ENCODE measurements at places on chromosomes 6 and 20.

GRCh38 chr20:37498066-37498665 lies 22.9 kb upstream of the NNAT start:
- no peak for DNase-seq

DNA sequence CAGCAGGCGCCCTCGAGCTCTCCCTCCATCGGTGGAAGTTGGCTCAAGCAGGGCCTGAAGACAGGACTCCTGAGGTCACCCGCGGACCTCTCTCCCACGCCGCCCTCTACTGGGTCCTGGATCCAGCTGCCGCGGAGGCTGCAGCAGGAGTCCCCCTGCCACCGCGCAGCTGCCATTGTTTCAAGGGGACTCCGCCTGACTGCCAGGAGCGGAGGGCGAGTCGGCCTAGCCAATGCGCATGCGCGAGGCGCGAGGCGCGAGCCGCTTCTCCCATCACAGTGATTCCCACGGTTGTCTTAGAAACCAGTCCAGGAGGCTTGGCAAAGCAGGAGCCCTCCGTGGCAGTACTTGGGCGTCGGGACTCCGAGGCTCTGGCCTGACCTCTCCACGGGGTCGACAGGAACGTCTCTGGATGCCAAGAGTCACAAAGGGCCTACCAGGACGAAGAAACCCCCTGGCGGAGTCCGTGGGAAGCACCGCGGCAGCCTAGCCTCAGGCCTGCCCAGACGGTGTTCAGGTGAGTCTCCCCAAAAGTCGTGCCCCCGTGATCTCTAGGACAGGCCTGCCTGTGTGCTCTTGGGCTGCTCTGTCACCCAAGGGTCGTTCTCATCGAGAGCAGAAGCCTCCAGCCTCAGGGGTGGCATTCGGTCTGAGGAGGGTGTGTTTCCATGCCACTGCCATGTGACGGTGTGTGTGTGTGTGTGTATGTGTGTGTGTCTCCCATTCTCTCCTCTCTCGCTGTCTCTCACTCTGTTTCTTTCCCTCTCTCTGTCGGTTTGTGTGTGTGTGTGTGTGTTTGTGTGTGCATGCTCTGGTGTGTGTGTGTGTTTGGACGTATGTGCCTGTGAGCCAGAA lies 290.6 kb upstream of the ZNF337 start:
- peak; percentile 38 for DNase-seq

GRCh38 chr6:138953451-138953850 lies 34.6 kb downstream of the REPS1 start:
- no peak for DNase-seq

GRCh38 chr6:166671434-166672081 lies 44.5 kb upstream of the RPS6KA2 start:
- no peak for DNase-seq

GRCh38 chr6:79167931-79168694 lies 66.4 kb downstream of the HMGN3 start:
- DNase-seq, result no peak

GRCh38 chr6:140858381-140858971 lies 1274.2 kb upstream of the GJE1 start:
- DNase-seq, result no peak

GRCh38 chr6:43966853-43967718 lies 160.2 kb downstream of the MRPL14 start:
- no peak for DNase-seq

- no peak for DNase-seq
Measured at GRCh38 chr6:4382362-4382853, 247.0 kb upstream of the ECI2 start.

DNA sequence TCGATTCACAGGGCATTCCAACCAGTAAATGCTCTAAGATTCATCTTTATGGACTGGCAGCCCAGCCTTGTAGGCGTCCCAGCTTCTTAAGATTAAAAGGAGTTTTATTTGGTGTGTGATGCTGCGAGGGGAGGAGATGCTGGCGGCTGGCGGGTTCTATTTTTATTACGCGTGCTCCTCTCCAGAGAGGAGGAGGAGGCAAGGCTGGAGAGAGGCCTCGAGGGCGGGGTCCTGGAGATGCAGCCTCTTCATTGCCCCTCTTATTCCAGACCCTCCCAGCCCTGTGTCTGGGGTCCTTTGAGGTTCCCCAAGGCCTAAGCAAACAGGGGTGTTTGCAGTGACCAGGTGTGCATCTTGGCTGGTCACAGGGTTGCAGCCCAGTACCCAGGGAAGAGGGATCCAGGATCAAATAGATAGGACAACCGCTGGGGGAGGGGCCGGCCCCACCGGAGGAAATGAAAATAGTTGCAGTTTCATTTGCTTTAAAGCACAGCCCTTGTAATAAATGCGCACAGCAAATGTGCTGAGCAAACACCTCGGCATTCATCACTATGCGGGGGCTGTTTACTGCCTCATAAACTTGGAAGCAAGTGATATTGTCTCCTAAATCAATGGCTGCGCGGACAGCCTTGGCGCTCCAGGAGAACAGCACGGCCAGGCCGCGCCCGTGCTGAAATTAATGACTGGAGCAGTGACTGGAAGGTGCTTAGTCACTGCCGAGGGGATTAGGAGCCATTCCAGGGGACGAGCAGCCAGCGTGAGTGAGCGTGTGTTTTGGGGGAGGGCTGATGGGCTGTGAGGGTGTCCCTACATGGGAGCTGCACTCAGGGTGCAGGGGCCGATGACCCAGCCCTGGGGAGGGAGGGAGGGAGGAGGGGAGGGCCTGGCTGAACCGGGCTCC lies 83.0 kb downstream of the TMEM242 start:
- no peak for DNase-seq

- DNase-seq, result no peak
Measured at GRCh38 chr6:136840276-136841001, 18.0 kb downstream of the PEX7 start.

- DNase-seq, result no peak
Measured at GRCh38 chr6:105346052-105346451, 56.8 kb downstream of the PREP start.

GRCh38 chr6:150894935-150895552 lies 29.5 kb downstream of the MTHFD1L start:
- no peak for DNase-seq

DNA sequence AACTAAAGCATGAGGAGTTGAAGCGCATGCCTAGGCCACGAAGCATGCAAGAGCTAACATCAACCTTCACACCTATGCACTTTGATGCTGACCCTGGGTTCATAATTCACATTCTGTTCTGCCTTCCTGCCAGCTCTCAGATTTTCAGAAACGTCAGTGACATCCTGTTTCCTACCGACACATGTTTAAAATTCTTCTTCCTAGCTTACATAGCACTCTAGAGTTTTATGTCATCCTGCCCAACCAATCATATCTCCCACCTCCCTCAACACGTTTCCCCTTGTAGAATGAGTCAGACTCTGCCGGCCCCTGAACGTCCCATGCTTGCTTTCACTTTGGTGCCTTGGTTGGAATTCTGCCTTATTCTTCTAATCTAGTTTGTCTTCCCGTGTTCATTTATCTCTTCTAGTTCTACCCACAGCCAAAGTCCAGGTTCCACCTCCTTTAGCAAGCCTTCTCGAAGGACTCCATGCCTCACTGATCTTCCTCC lies 97.2 kb upstream of the MAP7 start:
- DNase-seq, result peak; percentile 28

GRCh38 chr6:7784706-7785105 lies 58.8 kb downstream of the BMP6 start:
- DNase-seq, result no peak

- no peak for DNase-seq
Measured at GRCh38 chr6:34888514-34888856, 570 bp upstream of the ANKS1A start.

DNA sequence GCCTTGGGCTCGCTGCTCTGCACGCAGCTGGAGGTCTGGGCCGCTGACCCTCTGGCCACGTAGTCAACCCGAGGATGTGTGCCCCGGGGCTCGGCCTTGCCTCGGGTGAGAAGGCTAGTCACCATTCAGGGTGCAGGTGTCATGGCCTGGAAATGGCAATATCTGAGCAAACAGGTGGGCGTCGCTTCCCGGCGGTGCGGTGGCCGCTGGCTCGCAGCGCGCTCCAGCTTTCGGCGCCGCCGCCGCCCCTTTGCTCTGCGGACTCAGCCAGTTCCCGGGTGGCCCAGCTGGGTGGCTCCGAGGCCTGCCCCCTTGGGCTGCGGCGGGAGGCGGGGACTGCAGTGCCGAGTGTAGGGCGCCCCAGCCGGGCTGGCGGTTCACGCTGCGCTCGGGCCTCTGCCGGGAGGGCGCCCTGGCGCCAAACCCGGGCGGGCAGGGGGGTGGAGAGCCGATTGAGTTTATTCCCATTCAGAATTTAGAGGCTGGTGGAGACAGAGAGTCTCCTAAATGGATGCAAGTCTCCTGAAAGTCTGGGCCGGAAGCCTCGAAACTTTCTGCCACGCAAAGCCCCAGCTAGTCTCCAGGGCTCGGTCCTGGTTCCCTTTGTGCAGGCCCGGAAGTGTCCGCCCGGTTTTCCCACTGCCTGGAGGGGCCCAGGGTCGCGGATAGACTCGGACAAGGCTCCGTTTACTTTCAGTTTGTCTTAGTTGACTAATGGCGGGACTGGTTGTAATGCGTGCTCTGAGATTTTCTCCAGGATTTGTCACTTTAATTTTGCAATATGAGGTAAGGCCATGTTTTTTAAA lies 11.3 kb upstream of the TFAP2A start:
- DNase-seq, result no peak

DNA sequence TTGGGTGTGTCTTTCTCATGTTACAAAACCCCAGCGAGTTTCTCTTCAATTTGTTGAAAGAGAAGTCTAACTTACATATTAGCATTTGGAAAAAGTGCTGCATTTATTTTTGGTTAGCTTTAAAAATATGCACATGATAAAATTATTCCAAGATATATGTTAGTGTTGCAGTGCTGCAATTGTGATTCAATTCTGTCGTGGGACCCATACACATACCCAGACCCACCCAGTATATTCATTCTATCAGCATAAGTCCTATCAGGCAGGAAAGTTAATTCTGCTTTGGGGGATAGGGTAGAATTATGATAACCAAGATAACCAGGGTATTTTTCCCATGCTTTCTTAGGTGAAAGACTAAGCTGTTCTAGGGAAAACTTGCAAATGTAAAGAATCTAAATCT lies 313.5 kb downstream of the EPHA7 start:
- DNase-seq, result no peak

GRCh38 chr6:71262914-71263313 lies 25.7 kb upstream of the OGFRL1 start:
- no peak for DNase-seq

DNA sequence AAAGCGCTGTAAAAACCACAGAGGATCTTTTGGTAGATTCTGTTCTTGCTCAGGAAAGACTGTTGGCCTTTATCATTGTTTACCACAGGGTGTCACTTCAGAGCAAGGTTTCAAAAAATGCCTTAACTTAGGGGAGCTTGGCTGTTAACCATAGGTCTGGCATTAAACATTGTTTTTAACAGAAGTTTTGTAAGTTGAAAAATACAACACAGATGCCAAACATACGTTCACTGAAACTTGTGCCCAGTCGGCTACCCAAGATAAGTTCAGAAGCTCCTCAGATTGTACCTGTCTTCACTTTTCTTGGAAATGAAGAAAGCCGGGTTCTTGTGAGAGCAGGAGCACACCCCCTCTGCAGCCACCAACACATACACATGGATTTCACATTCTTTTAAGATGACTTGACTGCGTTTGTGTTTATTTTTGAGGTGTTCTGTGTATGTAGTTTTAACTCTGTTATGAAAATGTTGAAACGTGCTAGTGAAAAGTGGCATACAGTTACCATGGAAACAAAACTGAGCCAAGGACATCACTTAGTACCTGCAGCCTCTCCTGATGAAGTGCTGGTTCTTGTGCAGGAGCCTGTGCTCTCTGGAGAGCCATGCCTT lies 64.9 kb downstream of the SYCP2L start:
- no peak for DNase-seq

GRCh38 chr6:83854001-83854501 lies 891 bp downstream of the RIPPLY2 start:
- no peak for DNase-seq

- no peak for DNase-seq
Measured at GRCh38 chr20:49483018-49483695, 689 bp upstream of the KCNB1 start.

- no peak for DNase-seq
Measured at GRCh38 chr20:33846291-33846935, 35.3 kb downstream of the CHMP4B start.
